Kidney epithelial cell (primary cell): ENCODE measurements at places on chromosomes 7 and 10. TPM values are rescaled to one million over a fixed set of nuclear protein-coding genes. Genes with fewer than 3 reads are reported as not detected.

The MCM10 gene
- total RNA-seq, result 2.4 and 2.8 TPM in 2 replicates

The SNX10 gene
- total RNA-seq, result 23.6 and 27.9 TPM in 2 replicates

The SPACDR gene
- not detected in 2 replicates for total RNA-seq

The IKZF1 gene
- total RNA-seq, result 0.33 and 1.3 TPM in 2 replicates

The PLEKHS1 gene
- not detected in 2 replicates for total RNA-seq

The OPN4 gene
- not detected in 2 replicates for total RNA-seq

The CAV1 gene
- total RNA-seq, result 15.8 and 19.4 TPM in 2 replicates

The SPDYE3 gene
- total RNA-seq, result not detected in 2 replicates

The DGKI gene
- total RNA-seq, result 3.5 and 6.4 TPM in 2 replicates

The ZNF727 gene
- 0.14 TPM in 1 of 2 replicates, not detected in the other for total RNA-seq

DNA sequence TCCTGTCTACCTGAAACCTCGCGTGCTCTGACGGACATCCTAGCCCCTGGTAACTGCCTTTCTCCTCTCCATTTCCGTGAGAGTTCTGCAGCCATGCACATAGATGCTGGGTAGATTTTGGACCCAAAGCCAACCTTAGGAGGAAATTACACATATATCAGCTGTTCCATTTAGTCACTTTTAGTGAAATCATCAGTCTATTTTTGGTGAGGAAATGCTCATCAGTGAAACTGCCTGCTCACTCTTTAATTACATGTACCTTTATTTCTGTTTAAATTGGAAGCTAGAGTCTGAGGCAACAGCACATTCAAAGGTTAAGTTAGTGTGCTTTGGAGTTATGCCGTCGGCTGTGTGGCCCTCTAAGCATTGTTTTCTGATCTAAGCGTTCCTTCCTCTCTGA is 231.3 kb downstream of the WDR37 start:
- no peak for DNase-seq

DNA sequence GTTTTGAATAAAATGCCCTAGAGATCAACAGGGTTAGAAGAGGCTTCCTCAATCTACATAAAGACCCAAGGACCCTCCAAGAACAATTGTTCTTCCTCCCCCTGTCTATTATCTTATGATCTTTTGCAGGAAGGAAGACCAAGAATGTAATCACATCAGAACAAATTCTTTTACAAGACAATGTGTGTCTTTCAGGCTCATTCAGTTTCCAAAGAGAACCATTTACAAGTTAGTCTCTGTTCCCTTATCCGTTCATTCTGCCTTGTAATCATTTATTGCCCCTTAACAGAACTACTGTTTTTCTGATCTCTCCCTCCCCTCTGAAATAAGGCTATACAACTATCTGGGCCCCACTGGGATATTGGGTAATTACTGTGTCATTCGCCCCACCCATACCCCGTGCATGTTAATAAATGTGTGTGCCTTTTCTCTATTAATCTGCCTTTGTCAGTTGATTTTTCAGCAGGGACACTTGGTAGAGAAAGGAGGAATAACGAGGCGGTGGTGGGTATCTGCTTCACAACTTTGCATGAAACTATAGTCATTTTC is 5.7 kb upstream of the MKRN1 start:
- DNase-seq, result no peak

DNA sequence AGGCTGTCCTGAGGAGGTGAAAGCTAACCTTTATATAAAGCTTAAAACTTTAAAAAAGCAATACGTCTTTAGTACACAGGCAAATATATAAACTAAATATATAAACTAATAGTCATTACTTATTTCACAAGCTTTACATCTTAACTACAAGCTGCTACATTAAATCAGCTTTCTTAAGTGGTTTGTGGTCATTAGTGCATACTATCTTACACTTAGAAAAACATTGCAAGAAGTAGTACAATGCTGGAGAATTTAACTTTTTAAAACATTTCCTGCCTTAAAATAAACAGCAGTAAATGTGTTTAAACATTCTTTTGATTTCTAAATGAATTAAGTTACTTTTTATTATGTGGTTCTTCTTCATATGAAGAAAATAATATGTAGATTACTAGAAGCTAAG is 36.3 kb downstream of the MET start:
- no peak for DNase-seq

DNA sequence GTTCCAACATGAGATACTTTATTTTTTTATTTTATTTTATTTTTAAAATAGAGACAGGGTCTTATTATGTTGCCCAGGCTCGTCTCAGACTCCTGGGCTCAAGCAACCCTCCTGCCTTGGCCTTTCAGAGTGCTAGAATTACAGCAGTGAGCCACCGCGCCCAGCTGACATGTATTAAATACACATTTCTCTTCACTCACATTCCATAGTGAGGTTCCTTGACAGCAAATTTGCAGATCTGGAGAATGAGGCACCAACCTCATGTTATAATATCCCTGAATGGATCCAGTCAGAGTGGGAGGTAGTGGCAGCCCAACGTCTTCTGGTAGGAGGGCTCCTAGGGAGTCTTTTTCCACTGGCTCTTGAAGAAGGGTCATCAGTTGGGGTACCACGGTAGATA is 46.1 kb downstream of the OGDH start:
- no peak for DNase-seq

DNA sequence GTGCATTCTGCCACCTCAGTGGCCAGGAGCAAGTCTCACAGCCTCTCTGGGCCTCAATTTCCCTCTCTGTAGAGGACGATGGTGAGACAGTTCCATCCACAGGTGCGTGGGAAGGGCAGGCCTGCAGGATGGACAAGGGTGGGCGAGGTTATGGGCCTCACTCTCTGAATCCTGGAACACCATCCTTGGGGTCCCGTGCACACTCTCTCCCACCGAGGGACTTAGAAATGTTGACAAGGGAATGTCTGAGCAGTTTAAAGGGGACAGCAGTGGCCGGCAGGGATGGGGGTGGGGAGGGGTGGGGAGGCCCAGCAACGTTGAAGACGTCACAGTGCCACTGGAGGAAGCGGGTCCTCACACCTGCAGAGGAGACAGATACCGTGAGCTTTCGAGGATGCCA is 111.5 kb downstream of the FOXL3 start:
- DNase-seq, result no peak

DNA sequence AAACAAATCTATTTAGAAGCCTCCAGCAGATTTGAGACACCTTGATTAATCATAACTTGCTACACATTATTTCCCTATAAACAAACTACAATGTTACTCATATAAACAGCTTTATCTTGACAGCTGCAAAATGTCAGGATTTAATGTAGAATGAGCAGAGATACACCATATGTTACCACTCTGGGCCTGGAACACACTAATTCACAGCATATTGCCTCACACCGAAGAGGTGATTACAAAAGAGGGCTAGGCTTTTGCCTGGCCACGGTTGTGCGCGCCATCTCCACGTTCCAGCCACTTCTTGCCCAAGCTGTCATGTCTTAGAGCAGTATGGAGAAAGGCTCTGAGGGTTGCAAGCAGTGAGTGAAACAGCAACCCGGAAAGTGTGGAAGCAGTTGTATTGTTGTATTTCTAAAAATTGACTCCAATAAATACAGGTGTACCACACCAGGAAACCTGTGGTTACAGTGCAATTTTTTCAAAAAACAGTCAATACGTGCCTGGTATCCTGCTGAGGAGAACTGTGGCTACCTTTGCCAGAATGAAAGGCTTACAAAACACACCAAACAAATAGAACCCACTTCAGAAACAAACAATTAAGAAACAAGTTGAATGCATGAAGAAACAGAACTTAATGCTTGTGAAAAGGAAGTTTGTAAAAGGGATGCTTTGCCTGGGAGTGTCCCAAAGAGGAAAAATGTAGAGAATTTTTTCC is 498.1 kb downstream of the PLXNA4 start:
- no peak for DNase-seq

- no peak for DNase-seq
Measured at GRCh38 chr7:5218564-5219360, 28.7 kb downstream of the WIPI2 start.

DNA sequence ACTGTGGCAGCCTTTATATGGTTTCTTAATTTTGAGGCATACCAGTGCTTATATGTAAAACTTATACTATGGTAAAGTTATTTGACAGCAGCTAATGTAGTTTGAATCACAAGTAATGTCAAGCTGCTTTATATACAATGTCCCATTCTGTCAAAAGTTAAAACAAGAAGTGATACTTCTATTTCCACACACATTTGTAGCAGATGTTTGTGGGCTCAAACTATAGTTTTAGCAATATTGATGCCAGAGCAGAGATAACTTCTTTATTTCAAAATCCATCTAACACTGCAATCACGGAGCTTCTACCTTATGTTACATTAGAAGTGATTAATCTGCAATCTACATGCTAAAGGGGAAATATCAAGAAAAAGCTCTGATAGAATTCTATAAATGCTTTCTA is 149.6 kb downstream of the ADK start:
- no peak for DNase-seq

DNA sequence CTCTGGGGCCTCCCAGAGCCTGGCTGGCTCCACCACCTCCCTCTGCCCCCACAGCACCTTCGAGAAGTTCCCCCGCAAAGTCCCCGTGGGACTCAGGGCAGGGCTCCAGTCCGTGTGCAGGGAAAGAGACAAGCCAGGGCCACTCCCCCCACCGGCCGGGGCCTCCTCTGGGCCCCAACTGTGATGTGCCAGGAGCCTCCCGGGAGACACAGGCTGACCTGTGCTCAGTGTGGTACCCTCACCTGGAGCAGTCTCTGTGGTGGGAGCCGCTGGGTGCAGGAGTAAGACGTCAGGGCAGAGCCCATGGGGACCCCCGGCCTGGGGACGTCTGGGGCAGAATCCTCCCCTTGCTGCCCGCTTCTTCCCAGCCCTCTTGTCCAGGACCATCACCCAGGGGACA is 1.5 kb upstream of the ADGRA1 start:
- DNase-seq, result no peak

DNA sequence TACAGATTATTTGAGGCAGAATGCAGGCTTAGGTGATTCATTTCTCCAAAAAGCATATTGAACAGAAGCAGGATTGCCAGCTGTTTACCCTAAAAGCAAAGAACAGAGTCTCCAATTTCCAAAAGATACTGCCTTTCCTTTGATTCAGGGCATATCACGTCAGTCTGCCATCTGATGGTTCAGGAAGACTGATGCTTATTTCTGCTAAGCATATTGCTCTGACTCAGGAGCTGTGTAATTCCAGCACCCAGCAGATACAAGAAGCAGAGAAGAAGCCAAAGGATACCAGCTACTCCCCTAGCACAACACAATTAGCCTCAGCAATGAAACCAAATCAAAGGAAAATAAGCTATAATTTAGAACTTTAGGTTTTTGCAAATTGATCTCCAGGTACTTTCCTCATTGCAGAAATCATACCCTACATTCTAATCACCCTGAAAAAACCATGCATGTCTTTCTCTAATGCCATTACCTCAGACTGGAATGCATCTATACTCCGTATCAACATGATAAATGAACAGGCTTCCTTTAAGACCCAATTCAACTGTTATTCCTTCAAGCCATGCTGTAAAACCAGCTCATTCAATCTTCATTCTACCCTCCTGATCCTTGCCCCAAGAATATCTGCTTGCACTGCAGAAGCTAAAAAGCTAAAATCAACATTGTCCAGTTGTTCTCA is 55.1 kb downstream of the ABI1 start:
- no peak for DNase-seq

DNA sequence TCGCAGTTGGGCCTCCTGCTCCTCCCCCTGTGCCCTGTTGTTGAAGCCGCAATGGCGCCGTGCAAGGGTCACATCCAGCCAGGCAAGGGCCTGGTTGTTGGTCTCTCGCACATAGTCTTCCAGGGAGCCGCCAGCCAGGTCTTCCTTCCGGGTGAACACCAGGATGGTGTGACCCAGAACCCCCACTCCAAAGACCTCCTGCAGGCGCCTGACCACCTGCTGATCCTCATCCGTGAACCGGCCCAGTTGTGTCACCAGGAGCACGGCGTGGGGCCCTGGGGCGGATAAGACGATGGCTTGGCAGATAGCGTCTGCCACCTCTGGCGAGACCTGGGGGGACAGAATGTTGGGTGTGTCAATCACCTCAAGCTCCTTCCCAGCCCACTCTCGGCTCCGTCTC is 4.2 kb downstream of the GIMAP6 start:
- DNase-seq, result no peak

DNA sequence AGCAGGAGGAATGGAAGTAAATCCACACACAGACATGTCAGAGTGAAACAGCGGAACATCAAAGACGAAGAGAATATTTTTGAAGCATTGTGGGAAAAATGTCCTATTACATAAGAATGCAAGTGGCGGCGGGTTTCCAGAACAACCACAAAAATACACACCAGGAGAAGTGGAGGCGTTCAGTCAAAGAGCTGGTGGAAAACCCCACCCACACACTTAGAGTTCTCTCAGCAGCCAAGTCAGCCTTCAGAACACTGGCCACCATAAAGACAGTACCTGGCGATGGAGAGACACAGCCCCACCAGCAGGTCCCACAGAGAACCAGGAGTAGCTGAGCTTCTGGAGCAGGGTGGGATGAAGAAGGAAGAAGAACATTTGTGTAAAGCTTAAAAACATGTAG is 23.7 kb downstream of the NKX6-2 start:
- no peak for DNase-seq

- no peak for DNase-seq
Measured at GRCh38 chr7:2069472-2069860, 163.3 kb downstream of the MAD1L1 start.

DNA sequence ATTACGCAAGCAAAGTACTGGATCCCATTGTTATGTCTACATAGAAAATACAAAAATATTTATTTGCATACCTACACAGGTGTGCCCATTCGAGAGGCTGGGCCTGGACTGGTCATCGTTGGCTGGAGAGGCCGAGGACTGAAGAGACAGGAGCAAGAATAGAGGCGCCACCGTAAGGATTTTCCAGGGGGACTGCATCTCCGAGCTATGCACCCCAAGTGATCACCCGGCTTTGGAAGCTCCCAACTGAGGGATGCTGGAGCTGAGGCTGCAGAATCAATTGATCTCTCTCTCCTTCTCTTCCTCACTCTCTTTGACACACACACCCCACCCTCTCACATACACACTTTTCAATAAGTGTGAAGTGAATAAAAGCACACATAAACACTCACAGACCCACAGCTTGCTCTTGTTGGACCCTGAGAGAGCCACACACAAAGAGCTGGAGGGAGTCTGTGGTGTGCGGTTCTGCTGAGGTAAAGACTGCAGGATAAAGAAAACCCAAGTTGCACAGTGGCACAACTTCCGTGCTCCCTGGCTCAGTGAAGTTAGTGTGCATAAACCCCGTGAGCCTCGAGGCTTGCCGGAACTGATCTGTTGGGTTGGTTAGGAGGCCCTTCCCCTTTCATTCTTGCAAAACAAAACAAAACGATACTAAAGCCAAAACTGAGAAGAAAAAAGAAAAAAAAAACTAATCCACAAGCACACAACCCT is at the start of gene AOAH:
Gene AOAH, minus strand, starts transcription at position 544 of the 714 bp plus-strand sequence. Its CDS starts 346 bp downstream, at position 198.
- no peak for DNase-seq
